ENCODE measurements at places on chromosomes 7 and 10. TPM values are rescaled to one million over a fixed set of nuclear protein-coding genes. Genes with fewer than 3 reads are reported as not detected.

GRCh38 chr10:123073187-123073586 is 62.6 kb upstream of the HMX3 start:
- no peaks in the 10 kb centered on the region for H3K27me3 ChIP-seq
- no peak overlapping the region for H3K27ac ChIP-seq
- no peaks in the 10 kb centered on the region for H3K4me1 ChIP-seq
- no peak overlapping the region for H3K4me3 ChIP-seq

DNA sequence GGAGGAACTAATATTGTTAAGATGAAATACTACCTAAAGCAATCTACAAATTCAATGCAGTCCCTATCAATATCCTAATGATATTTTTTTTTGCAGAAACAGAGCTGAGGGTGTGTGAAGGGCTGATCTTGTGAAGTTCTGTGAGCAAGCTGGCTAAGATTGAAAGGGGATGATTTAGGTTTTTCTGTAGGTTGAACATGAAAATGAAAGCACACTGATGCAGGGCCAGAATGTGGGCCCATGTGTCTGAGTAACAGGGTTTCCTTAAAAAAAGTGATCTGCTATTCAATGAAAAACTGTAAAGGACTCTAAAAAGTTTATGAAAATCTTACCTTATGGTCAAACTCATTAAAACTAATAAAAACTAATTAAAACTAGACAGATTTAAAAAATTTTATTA is 47.4 kb downstream of the GRB10 start:
- H3K36me3 ChIP-seq: no peaks in the 10 kb centered on the region
- DNase-seq: no peak
- no peaks in the 10 kb centered on the region for H3K27me3 ChIP-seq
- no peak overlapping the region for H3K4me3 ChIP-seq
- H3K4me1 ChIP-seq: no peaks in the 10 kb centered on the region

- H3K4me1 ChIP-seq: no peaks in the 10 kb centered on the region
- no peak overlapping the region for H3K4me3 ChIP-seq
- no peak for DNase-seq
- H3K36me3 ChIP-seq: no peaks in the 10 kb centered on the region
- no peaks in the 10 kb centered on the region for H3K27me3 ChIP-seq
- no peak overlapping the region for H3K27ac ChIP-seq
These were observed 21.1 kb upstream of the EZH2 start for GRCh38 chr7:148905093-148905666.

ODAD2 gene
- total RNA-seq: 0.29 TPM

CPED1 gene
- 14.3 TPM for total RNA-seq

STRA8 gene
- total RNA-seq: not detected
